ENCODE measurements at places on chromosomes 6 and 20.
A peak's percentile ranks its signal among the peaks of the same experiment; 100 is the strongest.

GRCh38 chr6:53282741-53283140 lies 66.0 kb downstream of the ELOVL5 start:
- DNase-seq, result no peak

GRCh38 chr6:121067381-121067780 lies 266.9 kb downstream of the TBC1D32 start:
- no peak for DNase-seq

DNA sequence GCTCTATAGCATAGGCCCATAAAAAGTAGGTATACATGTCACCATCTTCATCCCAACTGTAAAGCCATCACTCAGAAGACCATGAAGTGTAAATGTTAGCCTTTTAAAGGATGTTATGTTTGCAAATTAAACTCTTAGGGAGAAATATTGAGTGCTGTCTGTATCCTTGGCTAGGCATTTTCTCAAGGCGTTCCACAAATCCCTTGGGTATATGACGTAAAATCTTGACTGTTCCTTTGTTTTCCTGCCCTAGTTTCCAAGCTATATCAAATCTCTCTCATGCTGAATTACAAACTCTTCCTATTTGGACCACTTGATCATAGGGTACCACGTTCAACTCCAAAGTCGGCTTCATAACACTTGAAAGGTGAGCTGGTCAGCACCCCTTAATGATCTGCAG lies 486.2 kb downstream of the HDGFL1 start:
- no peak for DNase-seq

GRCh38 chr6:80792151-80792550 lies 685.7 kb downstream of the BCKDHB start:
- no peak for DNase-seq

- DNase-seq, result peak; percentile 83
Measured at GRCh38 chr20:56750430-56750829, 121.3 kb downstream of the TFAP2C start.
